ENCODE measurements at places on chromosomes 7 and 10.

DNA sequence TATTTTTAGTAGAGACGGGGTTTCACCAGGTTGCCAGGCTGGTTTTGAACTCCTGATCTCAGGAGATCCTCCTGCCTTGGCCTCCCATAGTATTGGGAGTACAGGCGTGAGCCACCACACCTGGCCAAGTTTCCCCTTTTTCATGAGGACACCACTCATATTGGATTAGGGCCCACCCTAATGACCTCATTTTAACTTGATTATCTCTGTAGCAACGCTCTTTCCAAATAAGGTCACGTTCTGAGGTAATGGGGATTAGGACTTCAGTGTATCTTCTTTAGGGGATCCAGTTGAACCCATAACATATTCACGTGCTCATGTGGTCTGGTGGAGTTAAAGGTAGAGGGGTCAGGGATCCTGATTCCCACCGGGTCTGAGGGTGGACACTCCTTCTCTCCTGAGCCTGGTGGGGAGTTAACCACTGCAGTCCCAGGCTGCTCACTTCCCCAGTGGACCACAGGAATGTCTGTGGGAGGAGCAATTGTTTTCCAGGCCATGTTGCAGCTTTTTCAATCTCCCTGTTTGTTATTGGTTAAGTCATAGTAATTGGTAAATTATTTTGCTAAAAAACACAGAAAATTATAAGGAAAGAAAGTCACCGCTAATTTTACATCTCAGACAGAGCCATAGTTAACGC is 130.5 kb downstream of the GRK5 start:
- DNase-seq, result no peak

DNA sequence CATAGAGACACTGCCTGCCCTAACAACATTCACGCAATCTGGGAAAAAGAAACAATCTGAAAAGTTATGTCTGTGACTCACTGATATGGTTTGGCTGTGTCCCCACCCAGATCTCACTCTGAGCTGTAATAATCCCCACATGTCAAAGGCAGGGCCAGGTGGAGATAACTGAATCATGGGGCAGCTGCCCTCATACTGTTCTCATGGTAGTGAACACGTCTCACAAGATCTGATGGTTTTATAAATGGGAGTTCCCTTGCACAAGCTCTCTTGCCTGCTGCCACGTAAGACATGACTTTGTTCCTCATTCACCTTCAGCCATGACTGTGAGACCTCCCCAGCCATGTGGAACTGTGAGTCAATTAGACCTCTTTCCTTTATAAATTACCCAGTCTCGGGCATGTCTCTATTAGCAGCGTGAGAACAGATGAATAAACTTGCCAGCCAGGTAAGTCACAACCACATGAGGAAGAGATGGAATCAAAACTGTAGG is 341.5 kb upstream of the AOAH start:
- no peak for DNase-seq

DNA sequence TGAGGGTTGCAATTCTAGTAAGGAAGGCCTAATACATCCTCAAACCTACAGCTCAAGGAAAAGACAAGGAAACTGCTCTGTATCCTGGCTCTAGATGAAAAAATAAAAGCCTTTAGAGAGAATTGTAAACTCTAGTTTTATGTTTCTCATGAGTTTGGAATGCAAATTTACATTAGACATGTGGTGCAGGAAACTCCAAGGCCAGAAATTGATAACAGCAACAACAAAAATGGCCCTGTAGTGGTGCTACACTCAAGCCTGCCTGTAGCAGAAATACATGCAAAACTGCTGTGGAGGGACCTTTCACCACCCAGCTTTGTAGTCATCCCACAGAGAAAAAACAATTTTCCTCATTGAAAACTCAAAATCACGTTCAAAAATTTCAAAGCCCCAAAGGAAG is 546.7 kb upstream of the LRRN3 start:
- no peak for DNase-seq

DNA sequence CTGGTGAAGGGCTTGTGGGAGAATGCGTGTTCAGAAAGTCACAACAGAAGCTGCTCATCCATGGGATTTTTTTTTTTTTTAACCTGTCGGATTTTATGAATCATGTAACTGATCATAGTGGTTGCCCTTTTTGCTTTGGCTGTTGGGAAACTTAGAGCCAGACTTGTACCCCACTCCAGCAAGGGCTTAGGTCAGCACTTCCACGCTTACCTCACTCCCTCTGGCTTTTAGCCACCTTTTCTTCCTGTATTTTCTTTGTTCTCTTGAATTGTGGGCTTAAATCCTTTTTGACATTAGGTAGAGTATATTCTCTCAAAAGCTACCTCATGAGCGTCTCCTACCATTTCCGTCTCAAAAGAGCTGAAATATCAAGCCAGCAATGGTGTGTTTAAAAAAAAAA is 113.6 kb upstream of the BTBD16 start:
- DNase-seq, result no peak

GRCh38 chr10:73117976-73118743 is 7.9 kb downstream of the NUDT13 start:
- no peak for DNase-seq

DNA sequence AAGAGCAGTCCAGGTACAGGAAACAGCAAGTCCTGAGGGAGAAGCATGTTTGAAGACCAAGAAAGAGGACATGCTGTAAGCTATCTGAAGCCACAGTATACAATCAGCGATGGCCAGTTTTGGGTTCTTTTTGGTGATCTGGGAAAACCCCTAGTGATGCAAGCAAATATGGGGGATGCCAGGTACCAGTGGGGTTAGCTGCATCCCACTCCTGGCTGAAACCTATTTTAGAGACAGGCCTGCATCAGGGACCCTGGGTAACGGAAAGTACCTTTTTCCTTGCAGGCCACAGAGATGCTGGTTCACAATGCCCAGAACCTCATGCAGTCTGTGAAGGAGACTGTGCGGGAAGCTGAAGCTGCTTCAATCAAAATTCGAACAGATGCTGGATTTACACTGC is 32.9 kb downstream of the AP3M1 start:
- DNase-seq, result no peak
